ENCODE measurements at places on chromosomes 11 and 22.

- DNase-seq = no peak
Measured at GRCh38 chr22:33519974-33520903, 400.0 kb downstream of the LARGE1 start.

GRCh38 chr11:57463671-57464538 is 3.6 kb downstream of the RTN4RL2 start:
- no peak for DNase-seq

GRCh38 chr22:42686756-42687491 is 33.7 kb downstream of the A4GALT start:
- no peak for DNase-seq

GRCh38 chr22:27723708-27724107 is 77.8 kb downstream of the MN1 start:
- DNase-seq = no peak

DNA sequence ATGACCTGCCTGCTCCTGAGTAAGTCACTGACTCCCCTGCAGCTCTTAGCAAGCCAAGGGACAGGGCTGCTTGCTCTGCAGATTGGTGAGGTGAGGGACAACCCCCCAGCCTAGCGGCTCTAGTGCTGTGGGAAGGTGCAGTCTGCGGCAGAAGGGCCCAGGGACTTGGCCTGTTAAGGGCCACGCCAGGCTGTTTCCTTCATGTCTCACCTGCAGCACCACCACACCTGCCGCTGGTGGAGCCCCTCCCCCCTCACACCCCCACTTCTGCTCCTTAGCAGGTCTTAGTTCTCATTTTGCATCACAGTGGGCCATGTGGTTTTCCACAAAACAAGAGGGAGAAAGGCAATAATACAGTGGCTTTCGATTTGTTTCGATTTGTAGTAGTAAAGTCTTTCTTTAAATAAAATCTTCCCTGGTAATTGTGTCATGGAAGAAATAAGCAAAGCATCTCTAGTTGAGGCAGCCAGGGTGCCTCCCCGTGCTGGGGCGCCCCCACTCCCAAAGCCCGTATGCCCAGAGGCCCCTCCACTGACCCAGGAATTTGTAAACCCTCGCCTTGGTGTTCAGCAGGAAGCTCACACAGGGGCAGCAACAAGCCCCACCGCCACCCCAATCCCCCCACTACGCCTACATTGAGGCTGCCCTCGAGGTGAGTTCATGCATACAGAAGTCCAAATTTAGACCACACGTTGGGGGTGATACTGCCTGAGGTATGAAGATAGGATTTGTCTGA is 86.5 kb upstream of the CLDN5 start:
- DNase-seq = no peak

DNA sequence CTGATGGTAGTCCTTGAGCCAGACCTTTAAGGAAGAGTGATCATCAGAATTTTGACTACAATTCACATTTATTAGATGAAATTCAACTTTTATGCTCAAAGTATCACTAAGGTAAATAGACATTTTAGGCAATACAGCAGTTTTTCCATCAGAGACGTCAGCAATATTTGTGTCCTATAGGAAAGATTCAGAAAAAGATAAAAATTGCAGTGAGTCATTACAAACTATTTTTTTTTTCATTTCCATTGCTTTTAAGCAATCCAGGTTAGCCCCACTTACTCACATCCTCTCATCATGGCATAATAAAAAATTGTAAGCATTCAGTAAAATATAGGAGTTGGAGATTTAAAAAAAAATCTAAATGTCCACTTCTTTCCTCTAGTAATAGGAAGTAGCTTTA is 46.9 kb downstream of the MSANTD4 start:
- DNase-seq = no peak

GRCh38 chr11:108966978-108967377 is 302.1 kb downstream of the DDX10 start:
- DNase-seq = no peak

GRCh38 chr11:46778416-46778815 is 59.4 kb downstream of the F2 start:
- no peak for DNase-seq

DNA sequence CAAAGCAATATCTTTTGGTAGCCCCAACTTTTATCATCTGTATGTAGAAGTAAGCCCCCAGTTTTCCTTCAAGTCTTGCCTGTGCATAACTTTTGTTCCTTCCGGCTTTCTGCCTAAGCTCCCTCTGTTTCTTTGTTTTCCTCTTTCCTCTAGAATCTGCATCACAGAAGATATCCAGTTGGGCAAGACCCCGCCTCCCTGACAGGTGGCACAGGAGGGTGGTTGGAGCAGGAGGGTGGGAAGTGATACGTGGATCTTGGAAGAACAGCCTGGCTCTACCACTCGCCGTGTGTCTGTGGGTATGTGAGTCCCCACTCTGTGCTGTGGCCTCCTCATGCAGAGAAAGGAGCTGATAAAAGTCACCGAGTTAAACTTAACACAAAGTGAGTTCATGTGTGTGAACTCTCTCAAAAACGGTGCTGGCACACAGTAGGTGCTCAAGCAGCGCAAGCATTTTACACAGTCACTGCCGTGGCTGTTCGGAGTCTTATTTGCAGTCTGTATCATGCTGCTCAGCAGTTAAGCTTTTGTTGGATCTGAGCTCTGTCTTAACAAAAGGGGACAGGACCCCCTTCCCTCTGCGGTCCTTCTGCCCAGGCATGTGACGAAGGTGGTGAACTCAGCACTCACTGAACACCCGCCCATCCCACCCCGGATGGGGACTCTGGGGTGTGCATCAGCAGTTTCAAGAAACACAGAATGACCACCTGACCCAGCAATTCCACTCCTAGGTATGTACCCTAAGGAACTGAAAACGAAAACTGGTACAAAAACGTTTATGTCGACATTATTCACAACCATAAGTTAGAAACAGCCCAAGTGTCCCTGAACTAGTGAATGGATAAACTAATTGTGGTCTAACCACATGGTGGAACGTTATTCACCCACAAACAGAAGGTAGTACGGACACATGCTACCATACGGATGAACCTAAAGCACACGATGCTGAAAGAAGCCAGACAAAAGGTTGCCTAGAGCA is 249.1 kb downstream of the CTTN start:
- no peak for DNase-seq

DNA sequence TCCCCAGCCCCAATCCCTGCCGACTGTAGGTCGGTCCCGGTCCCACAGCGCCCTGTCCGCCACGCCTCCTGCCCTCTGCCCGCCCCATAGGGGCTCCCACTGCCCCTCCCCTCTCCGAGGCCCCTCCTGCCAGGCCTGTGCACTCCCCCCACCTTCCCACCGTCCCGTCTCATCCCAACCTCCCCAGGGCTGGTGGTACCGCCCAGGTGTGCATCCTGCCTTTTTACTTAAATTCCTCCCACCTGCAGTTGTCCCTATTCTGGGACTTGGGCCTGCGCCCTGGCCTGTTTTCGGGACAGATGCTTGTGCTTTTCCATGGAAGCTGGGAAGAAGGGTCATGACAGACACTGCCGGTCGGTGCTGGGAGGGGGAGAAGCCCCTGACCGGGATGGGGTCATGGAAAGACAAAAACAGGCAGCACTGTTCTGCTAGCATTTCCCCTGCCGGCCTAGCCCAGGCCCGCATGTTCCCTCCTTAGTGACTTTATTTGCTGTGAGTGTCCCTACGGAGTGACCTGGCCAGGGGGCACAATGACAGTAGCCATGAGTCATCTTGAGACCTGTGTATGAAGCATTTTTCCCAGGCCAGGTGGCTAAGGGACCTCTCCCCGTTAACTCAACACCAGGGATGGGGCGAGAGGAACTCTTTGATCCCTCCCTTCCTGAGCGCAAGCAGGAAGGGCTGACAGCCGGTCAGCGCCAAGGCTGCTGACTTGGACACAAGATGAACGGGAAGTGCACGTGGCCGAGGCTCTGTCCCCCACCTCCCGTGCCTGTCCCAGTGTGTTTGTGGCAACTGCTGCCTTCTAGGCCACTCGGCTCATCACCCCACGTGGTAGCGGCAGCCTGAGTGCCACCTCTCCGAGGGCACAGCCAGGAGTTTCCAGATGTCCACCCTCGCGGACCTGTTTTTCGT is 7.1 kb downstream of the TBX1 start:
- no peak for DNase-seq

DNA sequence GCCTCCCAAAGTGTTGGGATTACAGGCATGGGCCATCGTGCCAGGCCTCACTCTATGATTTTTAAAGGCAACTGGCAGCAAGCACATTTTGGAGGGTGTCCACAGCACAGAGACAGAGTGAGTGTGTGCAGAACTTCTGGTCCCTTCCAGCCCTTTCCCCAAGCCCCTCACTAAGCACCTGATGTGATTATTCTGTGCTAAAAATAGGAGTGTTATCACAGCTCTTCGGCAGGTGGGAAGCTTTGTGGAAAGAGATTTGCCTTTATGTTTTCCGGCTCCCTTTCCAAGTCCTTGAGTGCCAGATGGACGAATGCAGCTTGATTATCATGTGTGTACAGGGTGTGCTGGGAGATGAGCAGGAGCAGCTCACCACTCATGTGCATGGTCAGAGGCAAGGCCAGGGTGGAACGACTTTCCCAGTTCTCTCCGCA is 310.8 kb downstream of the DDX10 start:
- no peak for DNase-seq

- DNase-seq = peak; percentile 54
Measured at GRCh38 chr11:57458410-57459163, 1.7 kb upstream of the RTN4RL2 start.

- no peak for DNase-seq
Measured at GRCh38 chr11:132231656-132232347, 861.4 kb downstream of the NTM start.

DNA sequence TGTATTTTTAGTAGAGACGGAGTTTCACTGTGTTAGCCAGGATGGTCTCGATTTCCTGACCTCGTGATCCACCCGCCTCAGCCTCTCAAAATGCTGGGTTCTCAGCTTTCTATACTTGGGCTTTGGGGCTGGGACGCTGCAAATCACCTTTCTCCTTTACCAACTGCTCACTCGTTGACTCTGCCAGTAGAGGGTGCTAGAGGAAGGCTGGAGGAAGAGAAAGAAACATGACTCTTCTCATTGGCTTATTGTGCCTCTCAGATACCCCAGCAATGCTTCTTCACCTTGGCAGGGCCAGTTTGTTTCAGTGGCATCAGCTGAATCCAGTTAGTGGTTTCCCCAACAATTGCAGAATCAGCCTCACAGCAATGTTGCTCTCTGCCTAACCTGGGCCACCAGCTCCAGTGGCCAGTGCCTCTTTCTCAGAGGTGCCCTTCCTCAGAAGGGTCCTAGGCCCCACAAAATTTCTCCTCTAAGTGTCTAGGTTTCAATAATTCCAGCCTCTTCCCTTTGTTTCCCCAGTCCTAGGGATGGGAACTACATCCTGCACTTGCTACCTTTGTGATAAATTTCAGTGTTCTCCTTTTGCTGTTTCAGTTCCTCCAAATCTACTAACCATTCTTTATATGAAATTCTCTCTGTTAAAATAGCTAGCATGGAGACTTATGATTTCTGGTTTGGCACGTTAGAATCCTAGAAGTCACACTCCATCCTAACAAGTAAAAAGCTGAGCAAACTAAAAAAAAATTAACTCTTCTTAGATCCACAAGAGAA is 71.5 kb upstream of the VSTM5 start:
- DNase-seq = peak; percentile 60

- DNase-seq = no peak
Measured at GRCh38 chr11:61546663-61547062, 34.2 kb downstream of the SYT7 start.

- no peak for DNase-seq
Measured at GRCh38 chr11:27192184-27192583, 151.6 kb downstream of the BBOX1 start.

- no peak for DNase-seq
Measured at GRCh38 chr22:37636186-37636948, 3.1 kb upstream of the SH3BP1 start.

DNA sequence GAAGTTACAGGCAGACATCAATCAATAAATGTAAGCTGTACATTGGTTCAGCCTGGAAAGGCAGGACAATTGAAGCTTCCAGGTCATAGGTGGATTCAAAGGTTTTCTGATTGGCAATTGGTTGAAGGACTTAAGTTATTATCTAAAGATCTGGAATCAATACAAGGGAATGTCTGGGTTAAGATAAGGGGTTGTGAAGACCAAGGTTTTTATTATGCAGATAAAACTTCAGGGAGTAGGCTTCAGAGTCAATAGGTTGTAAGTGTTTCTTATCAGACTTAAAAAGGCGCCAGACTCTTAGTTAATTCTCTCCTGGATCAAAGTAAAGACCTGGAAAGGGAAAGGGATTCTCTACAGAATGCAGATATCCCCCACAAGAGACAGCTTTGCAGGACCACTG is 935.4 kb downstream of the TBC1D22A start:
- DNase-seq = no peak

- no peak for DNase-seq
Measured at GRCh38 chr11:133830931-133831907, 14.1 kb downstream of the SPATA19 start.

- DNase-seq = peak; percentile 8
Measured at GRCh38 chr11:43419460-43419859, 60.7 kb downstream of the TTC17 start.

DNA sequence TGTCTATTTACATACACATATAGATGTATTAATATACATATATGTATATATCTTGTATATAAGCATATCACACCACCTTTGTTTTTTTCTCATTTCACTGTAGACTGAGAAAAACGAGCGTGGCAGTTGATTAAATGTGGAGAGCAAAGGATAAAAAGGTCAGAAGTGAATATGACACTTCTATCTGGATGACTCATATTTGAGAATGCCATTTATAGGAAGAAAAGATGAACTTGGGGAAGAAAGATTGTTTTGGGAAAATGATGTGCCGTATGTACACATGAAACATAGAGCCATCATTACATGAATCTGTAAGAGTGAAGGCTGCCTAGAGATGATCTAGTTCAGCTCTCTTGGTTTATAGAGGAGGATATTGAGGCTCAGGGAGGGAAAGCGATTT is 28.7 kb downstream of the AMOTL1 start:
- DNase-seq = no peak

GRCh38 chr11:842370-843002 is at the start of the genes POLR2L and TSPAN4:
POLR2L (minus strand) TSS chr11:842529; CDS start chr11:842508, 21 bp downstream.
TSPAN4 (plus strand) TSS chr11:842852; CDS start chr11:850305, 7,453 bp downstream.
- peak; percentile 75 for DNase-seq

DNA sequence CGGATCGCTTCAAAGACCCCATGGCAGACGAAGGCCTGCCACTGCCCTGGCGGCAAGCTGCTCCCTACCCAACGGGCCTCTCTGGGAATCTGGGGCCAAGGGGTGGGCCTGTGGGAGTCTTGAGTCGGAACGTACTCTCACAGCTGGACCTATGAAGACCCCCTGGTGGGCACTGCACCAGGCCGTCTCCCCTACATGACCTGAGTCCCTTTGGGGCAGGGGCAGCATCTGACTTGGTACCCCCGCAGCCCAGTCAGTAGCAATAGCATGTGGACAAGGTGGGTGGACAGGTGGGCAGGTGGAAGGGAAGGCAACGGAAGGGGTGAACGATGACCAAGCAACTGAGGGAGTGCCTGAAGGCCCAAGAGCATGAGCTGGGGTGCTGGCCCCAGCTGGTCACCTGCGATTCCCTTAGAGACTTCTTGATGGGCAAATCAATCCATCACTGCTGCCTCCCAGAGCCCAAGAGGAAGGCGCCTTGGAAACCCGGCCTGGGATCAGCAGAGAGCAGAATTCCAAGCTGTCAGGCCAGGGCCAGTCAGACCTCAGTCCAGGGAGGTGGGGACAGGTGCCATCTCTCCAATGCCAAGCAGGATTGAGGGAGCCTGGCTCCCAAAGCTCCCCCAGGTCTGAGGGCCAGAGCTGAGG is 35.3 kb downstream of the ARAP1 start:
- DNase-seq = no peak

- no peak for DNase-seq
Measured at GRCh38 chr11:26076233-26076990, 255.5 kb upstream of the ANO3 start.
